ENCODE measurements at places on chromosomes 13 and 19. TPM values are rescaled to one million over a fixed set of nuclear protein-coding genes. Genes with fewer than 3 reads are reported as not detected.

PRR19 gene
- total RNA-seq: 0.43 TPM

GATAD2A gene
- 51.1 TPM for total RNA-seq

LRRC63 gene
- total RNA-seq: not detected

FSD1 gene
- total RNA-seq: 1.4 TPM

NANOS3 gene
- total RNA-seq: not detected

NKPD1 gene
- not detected for total RNA-seq

STOML3 gene
- total RNA-seq: not detected

C19orf85 gene
- total RNA-seq: not detected

ACP7 gene
- total RNA-seq: not detected

CD37 gene
- total RNA-seq: not detected

B3GNT8 gene
- total RNA-seq: 1.6 TPM
